ENCODE measurements at places on chromosomes 11 and 22.

- DNase-seq: no peak
Measured at GRCh38 chr22:30128511-30128910, 48.2 kb downstream of the HORMAD2 start.

DNA sequence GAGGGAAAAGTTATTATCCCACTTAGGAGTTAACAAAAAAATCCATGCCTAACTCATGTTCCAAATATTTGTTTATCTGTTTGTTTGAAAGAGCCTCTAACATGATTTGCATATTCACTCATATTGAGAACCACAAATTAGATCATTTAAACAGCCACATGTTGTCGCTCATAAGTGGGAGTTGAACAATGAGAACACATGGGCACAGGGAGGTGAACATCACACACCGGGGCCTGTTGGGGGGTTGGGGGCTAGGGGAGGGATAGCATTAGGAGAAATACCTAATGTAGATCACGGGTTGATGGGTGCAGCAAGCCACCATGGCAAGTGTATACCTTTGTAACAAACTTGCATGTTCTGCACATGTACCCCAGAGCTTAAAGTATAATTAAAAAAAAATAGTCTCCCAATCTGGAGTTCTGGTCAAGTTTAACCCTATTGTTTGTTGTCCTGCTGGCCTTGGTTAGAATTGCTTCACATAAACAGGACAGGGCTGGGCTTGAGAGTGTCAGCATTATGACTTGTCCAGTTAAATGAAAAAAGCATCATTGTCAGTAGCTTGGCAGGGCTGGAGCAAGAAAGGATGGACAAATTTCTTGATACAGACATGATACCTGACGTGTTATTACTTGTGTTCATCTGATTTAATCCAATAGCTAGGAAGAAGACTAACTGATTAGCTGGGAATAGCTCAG lies 57.8 kb upstream of the PSMA1 start:
- DNase-seq: no peak

DNA sequence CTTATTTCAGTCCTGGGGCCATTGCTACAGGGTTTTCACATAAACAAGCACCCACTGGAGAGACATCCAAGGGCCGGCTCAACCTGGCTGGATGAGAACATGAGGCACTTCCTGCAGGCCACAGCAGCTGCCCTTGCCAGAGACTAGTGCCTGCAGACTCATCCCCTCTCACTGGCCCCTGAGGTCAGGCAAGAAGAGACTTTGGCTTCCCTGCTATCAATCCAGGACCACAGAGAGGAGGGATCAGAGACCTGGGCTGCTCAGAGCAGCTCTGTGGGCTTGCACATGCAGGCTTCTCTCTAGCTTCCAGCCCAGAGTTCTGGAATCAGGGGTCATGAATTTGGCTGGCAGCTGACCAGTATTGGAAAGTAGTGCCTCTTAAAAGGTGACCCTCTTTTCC lies 79.5 kb downstream of the CABIN1 start:
- DNase-seq: no peak

DNA sequence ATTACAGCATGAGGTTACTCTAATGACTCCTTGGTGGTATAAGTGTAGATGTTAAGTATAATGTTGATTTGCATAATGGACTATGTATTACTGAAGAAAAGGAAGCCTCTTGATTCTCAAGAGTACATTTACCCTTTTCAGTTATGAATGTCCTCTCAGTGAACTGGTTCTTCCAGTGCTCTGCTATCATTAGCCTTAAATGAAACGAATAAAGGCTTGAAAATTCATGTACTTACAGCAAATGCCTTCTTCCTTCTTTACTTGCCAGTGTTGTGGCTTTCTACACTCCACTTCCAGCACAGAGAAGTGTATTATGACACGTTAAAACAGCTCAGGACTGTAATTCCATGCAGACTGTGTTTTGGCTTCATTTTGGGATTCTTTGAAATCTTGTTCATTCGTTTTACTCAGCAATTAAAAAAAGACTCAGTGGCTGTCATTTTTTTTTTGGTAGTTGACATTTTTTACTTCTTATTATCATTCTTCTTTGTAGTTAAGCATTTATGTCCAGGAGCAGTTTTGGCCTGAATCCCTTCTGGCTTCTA lies 96.9 kb downstream of the MTMR3 start:
- DNase-seq: peak; percentile 25

DNA sequence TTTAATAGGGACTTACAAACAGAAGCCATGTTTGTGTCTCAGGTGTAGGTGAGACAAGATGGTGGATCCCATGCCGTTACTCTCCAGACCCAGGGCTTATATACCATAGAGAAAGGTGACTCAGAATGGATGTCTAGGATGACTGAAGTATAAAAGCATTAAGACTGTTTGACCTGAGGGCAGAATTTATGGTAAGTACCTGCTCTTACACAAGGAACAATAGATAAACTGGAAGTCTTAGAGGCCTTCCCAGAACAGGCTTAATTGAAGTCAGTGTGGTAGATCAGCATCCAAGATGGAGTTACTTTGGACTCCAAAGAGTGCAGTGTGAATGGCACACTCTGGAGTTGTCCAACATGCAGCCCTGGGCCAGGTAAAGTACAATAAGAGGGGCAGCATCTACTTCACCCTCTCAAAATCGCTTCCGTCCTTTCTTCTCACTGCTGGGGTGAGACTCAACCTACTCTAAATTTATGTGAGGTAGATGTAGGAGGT lies 387.0 kb upstream of the DDI1 start:
- no peak for DNase-seq

DNA sequence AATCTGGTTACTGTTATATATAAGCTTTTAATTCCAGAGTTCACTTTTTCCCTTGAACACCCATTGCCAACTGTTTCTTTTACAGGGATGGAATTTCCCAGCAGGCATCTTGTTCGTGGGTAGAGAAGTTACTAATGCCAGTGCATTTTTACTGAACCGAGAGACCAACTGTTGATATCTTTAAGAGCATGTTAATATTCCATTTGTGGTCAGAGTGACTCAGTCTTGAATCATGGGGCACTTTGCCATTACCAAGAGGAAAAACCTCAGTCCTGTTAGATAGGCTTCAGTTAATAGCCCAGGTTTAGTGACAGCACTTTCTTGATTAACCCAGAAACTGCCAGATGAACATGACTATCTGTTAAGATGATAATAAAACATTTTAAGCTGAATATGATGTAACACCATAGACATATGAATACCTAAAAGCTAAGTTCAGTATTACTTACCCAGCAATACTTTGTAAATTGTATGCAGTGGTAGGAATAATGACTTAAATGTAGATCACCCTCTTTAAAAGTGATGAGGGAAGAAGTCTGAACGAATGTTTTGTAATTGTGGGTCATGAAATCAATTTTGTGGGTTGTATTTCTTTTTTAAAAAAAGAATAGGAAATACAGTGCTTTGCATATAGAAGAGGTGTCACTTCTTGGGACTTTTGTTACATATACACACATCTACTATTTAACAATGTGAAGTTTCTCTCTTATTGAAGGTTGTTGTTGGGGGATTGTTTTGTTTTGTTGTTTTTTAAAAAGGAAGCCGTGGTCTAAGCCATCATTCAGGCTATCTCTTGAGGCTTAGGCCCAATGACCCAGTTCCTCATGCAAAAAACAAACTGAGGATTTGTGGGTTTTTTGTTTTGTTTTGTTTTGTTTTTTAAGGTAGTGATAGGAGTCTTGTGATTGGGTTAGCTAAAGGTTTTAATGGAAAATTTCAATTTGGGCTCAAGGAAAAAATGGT lies 79.2 kb upstream of the GRIK4 start:
- DNase-seq: peak; percentile 97

GRCh38 chr11:10379022-10379421 lies 74.1 kb downstream of the ADM start:
- DNase-seq: no peak

DNA sequence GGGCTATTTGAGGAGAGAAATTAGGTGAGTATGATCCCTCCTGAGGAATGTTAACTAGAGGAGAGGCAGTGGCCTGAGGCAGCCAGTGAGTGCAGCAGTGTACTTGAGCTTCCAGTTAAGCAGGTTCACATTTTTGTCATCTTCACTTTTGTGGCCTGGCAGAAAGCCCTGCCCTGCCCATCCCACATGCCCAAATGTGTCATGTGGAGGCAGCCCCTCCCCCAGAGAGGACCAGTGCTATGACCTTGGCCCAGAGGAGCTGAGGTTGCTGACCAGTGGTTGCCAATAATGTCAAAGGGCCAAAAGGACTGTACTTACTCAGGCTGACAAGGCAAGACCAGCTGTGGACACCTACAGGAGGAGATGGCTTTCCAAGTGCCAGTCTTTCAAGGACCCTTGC lies 17.6 kb upstream of the GRK2 start:
- no peak for DNase-seq

GRCh38 chr11:120462825-120463224 lies 48.7 kb upstream of the GRIK4 start:
- no peak for DNase-seq

GRCh38 chr11:90135016-90135415 lies 553 bp downstream of the NAALAD2 start:
- DNase-seq: no peak

DNA sequence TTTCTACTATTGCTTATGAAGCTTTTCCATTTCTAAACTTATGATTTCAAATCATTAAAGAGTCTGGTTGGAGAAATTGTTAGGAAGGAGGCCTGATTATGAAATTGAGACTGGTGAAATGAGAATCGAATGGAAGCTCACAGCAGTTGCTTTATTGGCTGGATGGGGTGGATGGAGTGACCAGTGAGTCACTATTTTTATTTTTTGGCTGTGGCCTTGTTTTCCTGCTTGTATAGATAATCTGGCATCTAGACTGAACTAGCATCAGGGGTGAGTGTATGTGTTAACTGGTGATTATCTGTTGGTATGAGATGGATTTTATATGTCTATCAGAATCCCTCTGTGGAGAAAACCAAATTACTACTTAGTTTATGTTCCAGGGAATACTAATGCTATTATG lies 36.2 kb downstream of the UVRAG start:
- DNase-seq: no peak

GRCh38 chr22:37043828-37044538 lies 7.6 kb upstream of the KCTD17 start:
- DNase-seq: no peak

- DNase-seq: peak; percentile 18
Measured at GRCh38 chr11:32809313-32809712, 14.9 kb upstream of the CCDC73 start.

- no peak for DNase-seq
Measured at GRCh38 chr11:26286472-26287066, 45.4 kb upstream of the ANO3 start.

DNA sequence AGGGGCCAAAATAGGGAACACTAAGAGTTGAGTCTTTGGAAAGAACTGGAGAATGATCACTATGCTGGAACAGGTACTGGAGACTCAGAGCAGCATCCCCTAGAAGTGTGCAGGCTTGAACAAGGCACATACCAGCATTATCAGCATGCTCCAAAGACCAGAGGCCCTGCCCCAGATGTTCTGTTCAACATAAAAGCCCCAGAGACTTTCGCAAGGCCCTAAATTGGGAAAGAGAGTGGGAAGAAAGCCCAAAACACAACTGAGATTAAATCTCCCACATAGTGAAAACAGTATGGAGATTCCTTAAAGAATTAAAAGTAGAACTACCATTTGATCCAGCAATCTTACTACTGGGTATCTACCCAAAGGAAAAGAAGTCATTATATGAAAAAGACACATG lies 9.4 kb downstream of the CNGA4 start:
- no peak for DNase-seq

- no peak for DNase-seq
Measured at GRCh38 chr11:97722065-97722464, 1298.7 kb upstream of the CNTN5 start.

GRCh38 chr22:20919718-20920117 lies 2.5 kb downstream of the CRKL start:
- DNase-seq: no peak

- no peak for DNase-seq
Measured at GRCh38 chr11:62572431-62572830, 1.3 kb downstream of the EEF1G start.

DNA sequence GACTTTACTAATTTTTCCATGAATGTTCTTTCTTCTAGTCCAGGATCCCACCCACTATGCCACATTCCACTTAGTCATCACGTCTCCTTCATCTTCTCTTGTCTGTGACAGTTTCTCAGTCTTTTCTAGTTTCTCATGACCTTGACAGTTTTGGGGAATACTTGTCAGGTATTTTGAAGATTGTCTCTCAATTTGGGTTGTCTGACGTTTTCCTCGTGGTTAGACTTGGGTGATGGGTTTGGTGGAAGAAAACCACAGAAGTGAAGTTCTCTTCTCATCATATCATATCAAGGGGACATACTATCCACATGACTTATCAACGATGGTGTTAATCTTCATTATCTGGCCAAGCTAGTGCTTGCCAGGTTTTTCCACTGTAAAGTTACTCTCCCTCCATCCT lies 102.4 kb downstream of the LRRC32 start:
- DNase-seq: no peak

GRCh38 chr22:21449531-21450319 lies 17.5 kb upstream of the TMEM191C start:
- DNase-seq: no peak

DNA sequence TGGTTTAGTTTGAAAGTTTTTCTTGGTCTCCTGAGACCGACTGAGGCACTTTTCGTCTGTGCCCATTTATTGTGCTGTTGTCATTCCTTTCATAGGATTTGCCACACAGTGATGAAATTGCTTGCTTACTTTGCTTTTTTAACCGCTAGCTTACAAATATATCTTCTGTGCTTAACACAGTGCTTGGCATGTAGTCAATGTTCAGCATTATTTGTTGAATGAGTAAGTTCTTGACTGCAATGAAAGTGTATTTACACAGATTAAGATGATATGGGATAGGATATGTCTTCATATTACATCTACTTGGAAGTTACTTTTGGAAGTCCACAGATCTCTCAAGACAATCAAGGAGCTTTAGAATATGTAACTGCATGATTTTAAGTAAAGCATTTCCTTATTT lies 91.2 kb downstream of the GRIA4 start:
- no peak for DNase-seq

DNA sequence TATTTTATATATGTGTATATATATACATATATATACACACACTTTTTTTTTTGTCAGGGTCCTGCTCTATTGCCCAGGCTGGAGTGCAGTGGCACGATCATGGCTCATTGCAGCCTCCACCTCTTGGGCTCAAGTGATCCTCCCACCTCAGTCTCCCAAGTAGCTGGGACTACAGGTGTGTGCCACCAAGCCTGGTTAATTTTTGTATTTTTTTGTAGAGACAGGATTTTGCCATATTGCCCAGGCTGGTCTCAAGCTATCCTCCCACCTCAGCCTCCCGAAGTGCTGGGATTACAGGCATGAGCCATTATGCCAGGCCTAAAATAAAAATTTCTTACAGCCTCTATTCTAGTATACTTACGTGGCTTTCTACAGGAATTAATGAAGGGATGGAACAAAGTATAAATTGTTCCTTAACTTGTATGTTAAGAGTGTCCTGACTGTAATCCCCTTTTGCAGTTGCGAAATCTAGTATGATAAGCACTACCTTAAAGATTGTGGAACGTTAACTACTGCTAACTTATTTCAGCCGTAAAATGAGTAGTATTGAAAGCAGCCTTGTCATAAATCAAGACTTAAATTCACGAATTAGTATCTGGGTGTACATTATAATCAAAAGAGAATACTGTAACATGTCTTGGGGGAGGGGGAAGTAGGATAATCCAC lies 2.1 kb downstream of the TRAF6 start:
- DNase-seq: no peak

GRCh38 chr22:33524511-33525260 lies 395.6 kb downstream of the LARGE1 start:
- DNase-seq: no peak

- no peak for DNase-seq
Measured at GRCh38 chr22:46915950-46916730, 153.7 kb downstream of the TBC1D22A start.

All from BJ (cell line).